ENCODE measurements at places on chromosomes 3 and 15.

DNA sequence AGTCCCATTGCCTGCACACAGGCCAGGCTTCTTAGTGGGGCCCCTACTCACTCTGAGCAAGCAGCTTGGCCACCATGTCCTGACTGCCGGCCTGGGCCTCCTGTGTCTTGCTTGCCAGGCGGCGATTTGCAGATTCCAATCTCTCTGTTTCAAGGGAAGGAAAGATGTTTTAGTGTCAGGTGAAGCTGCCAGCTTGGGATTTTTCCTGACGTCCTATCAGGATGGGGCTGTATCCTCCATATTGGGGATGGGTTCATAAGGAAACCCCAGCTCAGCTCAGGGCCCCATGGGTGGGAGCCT lies 8.5 kb downstream of the AMOTL2 start:
- no peak for DNase-seq

DNA sequence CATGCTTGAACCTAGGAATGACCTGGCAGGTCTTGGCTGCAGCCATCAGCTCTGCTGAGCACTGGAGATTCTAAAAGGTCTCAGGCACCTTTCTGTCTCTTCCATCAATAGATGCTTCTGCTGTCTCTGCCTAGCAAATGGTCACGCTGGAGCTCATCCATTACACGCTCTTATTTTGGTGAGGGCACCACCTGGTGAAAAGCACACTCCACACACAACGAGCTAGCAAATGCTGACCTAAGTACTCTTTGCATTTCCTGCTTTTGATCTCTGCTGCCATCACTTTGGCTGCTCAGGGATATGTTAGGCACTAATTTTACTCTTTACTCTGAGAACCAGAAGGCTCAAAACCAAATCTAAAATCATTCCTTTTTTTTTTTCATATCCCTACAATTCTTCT lies 91.3 kb downstream of the RAB11A start:
- DNase-seq, result no peak

DNA sequence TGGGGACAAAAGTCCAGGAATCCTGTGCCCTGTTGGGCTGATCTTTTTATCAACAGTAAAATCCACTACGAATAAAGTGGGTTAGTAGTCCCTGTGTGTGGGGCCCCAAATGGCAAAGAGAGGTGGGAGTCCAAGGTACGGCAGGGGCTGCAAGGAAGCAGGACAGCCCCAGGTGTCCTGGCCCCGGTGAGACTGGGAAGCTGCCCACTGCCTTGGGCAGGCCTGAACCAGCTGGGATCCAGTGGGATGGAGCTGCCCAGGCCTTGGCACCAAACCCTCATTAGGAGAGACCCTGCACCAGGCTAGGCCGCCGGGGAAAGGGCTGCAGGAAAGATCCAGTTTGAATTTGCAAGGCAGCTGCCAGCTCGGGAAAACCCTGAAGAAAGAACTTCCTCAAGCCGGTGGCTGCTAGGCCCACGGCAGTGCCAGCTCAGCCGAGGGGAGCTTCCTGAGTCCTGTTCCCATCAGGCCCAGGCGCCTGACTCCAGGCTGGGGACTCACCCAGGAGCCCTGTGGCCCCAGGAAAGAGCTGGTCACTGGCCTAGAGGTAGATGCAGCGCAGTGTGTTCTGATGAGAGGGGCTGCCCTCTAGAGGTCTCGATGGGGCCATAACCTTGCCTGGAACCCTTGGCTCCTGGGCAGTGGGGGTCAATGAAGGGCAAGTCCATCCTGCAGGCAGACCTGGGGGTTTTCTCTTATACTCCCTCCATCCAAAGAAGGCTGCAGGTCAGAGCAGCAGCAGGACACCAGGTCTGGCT lies 14.4 kb upstream of the GNAI2 start:
- DNase-seq, result no peak

DNA sequence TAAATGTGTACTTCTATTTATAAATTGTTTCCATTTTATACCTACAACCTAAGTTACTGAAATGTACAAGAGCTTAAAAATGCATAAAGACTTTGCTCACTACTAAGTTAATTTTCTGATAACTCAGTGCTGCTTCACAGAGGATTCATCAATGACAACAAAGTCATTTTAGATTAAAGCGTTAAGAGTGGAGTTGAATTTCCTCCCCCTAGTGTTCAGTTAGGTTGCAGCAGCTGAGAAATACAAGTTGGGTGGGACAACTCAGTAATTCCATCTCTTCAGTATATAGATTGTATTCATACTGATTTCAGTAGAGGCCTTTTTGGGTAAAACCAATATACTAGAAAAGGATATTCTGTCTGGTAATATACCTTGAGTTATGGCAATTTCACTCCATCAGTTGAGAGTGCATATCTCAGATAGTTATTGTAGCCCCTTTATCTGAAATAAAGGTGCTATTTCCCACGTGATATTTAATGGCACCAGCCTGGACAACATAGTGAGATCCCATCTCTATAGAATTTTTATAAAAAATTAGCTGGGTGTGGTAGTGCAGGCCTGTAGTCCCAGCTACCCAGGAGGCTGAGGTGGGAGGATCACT lies 6.9 kb upstream of the RPL35A start:
- peak; percentile 67 for DNase-seq

DNA sequence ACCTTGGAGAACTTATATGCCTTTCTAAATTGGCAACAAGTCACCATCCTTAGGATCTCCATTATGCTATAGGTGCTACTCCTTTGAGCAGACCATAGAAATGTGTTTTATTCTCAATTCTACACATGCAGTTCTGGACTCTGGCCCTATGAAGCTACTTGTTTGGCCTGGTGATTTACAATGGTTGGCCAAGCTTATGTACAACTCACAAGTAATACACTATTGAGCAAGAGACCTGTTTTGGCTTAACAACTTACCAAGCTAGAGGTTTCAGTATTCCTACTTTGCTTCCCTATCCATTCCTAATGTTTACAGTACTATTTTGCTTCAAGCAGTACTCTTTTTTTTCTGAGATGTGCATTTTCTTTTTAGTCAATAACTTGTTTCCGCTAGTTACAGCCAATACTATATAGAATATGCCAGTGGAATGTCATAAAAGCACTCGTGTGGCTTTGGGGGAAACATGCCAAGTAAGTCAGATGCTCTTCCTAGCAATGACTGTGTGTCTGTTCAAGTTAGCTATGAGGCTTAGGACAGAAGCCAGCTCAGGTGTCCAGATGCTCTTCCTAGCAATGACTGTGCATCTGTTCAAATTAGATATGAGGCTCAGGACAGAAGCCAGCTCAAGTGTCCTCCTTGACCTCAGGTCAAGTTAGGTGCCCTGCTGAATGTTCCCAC lies 174.9 kb upstream of the SEMA6D start:
- no peak for DNase-seq

- no peak for DNase-seq
These were observed 94.6 kb upstream of the SNTN start for GRCh38 chr3:63557912-63558311.

DNA sequence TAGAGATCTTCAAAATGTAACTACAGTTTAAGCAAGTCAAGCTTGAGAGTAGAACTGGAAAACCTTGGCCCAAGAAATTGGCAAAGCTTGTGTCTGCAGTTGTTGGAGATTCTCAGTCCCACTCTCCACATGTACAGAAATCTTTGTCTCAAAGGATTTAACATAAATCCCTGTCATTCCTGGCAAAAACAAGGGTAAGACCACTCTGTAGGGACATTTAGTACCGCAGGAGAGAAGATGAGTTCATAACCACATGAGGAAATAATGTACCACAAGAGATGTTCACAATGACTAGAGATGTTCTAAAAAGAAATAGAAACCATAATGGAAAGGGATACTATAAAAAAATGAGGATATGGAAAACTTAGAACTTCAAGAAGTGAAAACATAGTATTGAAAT lies 73.7 kb downstream of the RAB7A start:
- DNase-seq, result no peak

GRCh38 chr3:44326019-44326418 lies 12.5 kb upstream of the TCAIM start:
- no peak for DNase-seq

DNA sequence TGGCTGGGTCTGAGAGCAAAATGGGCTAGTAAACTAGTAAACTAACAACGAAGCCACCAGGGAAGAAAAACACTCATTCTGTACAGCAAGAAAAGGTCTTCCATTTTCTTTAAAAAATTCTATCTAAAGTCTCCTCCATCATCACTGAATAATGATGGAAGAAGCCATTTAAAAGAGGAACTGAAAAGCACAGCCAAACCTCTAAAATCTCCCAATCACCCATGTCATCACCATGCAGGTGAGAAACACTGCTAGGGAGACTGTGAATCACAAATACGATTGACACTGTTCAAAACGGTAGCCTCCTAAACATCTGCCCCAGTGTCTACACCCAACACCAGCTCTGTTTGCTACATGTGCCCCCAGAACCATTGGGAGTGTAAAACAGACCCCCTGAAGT lies 140.4 kb downstream of the RORA start:
- DNase-seq, result no peak
